ENCODE measurements at places on chromosomes 6 and 20.

GRCh38 chr6:43570876-43571441 is 4.9 kb downstream of the XPO5 start:
- no peak for DNase-seq

DNA sequence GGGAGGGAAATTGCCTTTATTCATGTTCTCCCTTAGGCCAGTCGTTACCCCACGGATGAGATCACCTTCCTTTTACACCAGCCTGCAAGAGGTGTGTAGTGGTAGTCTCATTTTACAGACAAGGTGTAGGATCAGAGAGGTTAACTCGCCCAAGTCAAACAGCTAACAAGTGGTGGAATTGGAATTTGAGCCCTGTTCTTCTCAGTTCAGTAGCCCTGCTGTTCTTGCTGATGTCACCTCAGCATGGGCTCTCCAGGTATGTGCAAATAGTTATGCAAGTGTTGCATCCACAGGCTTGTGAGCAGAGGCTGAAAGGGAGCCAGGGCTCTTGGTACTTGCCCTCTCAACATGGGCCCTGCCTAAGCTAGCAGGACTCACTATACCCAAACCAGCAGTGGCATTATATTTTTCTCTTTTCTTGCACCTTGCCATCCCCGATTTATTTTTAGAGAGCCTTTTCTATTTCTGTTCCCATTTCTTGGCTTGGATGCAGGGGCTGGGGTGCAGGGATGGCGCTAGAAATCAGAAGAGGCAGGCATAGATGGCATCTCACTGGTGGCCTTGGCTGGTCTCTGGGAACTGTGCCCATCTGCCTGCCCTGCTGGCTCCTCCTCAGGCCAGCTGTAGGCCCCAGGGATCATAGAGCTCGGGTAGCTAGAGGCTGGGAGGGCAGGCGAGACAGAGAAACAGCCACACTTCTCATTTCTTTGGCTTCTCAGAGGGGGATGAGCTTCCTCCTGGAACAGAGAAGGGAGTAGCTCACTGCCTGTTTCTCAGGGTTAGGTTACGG is 18.2 kb downstream of the PPARD start:
- no peak for DNase-seq

- DNase-seq: no peak
Observed at GRCh38 chr6:168087436-168088160, 8.6 kb upstream of the FRMD1 start.

DNA sequence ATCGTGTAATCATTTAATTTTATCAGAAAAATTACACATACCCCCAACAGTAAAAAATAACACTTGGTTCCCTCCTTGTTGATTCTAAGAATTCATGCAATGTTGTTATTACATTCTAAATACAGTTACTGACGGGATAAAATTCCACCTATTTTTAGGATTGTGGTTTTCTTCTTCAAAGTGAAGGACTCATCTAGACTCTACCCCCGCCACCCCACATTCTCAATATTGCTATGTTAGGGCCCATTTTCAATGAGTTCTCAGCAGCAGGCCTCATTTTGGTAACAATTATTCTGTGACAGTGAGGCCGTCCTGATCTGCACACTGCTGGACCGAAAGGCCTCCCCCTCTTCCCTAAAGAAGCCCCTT is 43.5 kb downstream of the PREX1 start:
- no peak for DNase-seq

DNA sequence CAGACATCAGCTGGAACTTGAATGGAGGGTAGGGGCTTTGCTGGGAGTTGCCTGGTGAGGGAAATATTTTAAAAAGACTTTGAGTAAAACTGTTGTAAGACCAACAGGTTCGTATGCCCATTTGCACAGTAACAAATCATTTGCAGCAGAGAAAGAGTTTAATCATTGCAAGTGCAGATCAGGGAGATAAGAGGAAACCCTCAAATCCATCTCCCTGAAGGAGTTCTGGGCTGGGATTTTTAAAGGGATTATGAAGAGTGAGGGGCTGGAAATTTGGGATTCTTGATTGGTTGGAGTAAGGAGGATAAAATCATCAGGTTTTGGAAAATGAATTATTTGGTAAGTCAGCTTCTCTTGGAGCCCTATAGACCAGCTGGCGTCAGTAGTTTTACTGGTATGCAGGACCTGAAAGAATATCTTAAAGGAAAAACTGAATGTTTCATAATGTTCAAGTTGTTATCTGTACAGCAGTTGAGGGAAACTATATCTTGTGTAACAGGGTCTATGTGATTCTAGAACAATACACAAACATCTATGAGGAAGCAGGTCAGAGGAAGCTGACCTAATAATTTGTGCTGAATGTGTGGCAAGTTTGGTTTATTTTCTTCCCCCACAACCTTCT is 295.5 kb downstream of the PLCB1 start:
- DNase-seq: no peak

GRCh38 chr20:4683261-4683660 is 38.4 kb upstream of the PRND start:
- DNase-seq: no peak

DNA sequence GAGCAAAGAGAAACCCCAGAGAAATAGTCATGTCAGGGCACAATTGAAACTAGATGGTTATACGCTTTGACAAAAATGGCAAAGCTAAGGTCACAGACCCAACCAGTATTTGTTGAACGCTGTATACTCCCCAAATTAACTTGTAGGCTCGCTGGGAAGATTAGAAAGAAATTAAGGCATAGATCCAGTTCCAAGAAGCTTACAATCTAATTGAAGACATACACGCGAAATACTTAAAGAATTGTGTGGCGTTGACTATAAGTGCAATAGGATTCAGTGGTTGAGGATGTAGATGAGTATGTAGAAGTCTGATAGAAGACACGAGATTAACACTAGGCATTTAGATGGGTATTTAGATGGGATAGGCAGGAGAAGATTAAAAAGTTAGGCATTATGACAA is 525 bp downstream of the FAM229B start:
- DNase-seq: no peak

GRCh38 chr6:435441-436307 is 44.1 kb downstream of the IRF4 start:
- no peak for DNase-seq

- no peak for DNase-seq
Observed at GRCh38 chr6:106527979-106528378, 101.3 kb downstream of the RTN4IP1 start.

DNA sequence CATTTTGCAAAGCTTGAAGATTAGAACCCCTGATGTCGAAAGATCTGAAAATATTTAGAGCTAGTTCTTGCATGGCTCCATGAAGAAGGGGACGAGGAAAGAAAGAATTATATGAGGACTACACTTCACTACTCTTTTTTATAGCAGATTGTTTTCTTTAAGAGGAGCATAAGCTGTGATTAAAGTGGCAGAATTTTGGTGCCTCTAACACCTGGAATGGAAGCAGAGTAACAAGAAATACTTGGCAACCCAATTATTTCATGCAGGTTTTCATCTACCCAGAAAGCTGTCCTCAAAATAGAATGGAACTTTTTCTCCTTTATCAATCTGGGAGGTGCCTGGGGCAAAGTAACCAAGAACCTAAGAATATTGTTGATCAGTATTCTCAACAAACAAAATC is 4.0 kb downstream of the METTL24 start:
- DNase-seq: no peak

GRCh38 chr20:56911946-56912345 is 282.8 kb downstream of the TFAP2C start:
- DNase-seq: no peak

- DNase-seq: no peak
Observed at GRCh38 chr6:158111987-158112386, 56.1 kb downstream of the SERAC1 start.

DNA sequence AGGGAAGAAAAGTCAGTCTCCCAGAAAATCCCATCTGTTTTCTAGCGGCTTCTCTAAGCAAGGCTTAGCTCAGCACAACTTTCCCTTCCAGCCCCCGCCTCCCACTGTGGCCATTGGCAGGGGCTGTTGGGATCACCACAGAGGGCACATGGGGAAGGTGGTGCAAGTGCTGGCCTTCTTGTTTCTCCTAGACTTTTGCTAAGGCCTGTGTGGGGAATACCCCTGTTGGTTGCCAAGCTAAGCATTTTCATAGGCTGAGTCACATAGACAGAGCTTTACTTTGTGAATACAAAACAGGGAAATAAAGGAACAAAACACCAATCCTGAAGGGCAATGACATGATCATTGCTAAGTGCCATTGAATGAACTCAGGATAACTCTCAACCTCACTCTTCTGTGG is 32.4 kb upstream of the TIAM2 start:
- no peak for DNase-seq

DNA sequence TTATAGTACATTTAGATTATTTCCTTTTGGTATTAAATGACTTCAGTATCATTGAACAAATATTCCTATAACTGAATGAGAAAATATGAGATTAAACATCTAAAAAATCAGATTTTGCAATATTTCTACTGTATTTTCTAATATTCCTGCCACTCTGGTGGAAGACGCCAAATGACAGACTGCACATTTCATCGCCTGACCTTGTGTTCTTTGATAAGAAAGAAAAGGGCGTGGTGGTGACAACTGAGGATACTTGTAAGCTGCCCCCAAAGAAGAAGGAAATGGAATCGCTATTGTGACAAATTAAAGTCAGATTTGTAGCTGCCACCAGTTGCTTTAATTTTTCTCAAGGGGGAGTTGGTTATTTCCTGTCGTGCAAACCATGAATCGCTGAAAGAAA is 131.3 kb downstream of the MTFR2 start:
- no peak for DNase-seq

DNA sequence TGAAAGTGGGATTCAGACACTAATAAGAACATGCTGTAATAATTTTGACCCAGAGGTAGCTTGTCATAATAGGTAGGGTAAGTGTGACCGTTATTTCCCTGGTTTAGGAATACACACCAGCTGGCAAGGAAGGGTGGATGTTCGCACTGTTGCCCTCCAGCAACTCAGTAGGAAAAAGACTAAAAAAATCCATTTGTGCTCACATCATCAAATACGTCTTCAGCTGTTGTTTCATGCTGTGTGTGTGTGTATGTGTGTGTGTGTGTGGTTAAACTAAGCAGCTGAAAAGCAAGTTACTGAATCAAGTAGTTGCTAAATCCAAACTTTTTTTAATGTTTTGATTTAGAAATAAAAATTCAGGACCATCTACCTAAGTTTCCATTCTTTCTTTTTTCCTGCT is 218.7 kb downstream of the TRDN start:
- no peak for DNase-seq

DNA sequence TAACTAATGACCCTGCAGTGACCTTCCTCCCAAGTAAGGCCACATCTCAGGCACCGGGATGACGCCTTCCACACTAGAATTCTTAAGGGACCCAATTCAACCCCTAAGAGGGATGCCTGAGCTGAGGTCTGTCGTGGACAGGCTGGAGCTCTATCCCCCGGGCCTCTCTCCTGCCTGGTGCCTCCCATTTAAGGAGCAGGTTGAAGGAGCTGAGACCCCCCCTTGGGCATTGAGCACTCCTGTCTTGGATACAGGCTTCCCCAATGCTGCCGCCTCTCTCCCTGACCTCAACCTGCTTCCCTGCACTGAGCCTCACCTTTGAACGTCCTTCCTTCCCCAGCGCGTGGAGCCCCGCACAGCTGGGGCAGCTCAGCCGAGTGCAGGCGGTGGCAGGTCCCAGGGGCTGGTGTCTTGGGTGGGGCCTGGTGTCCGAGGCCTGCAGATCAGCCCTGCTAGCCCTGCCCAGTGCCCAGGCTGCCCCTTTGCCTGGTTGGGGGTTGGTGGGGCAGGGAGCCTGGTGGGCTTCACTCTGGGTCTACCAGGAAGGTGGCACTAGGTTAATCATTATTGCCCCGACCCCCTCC is 19.9 kb upstream of the BHLHE23 start:
- no peak for DNase-seq

DNA sequence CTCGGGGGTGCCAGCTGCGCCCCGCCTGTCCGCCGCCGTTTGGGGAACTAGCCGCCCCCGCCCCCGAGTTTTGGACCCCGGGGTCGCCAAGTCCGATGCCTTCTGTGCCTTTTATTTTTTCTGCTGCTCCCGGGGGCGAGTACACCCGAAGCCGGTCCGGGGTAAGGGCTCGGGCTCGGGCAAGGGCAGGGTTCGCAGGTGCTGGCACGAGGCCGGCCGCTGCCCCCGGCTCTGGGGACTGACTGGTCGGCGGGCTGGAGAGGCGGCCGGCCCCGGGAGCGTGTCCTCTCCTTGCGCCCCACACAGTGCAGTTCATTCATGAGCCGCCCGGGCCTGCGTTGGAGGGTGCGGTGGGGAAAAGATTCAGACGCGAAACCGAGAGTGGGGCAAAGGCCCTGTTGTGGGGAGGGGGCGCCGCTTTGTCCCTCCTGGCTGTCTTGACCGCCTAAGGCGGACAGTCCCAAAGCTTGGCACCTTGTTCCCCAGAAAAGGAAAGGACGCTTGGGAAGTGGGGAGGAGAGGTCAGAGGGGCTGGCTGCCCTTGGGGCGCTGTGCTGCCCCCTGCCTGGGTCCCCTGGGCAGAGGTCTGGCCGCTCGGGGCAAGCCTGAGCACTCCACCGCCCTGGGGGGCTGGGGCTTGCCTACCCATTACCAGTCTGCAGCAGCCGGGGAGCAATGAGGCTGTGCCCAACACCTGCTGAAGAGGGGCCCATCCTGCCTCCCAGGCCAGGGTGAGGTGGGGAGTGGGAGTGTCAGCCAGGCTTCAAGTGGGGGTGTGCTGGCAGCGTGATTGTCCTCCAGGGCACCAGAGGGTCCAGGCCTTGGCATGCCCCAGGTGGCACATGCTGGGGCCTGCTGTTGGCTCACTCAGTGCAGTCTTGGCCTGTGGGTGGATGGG is 915 bp downstream of the TMEM63B start:
- DNase-seq: peak; percentile 12

GRCh38 chr20:48826069-48826468 is 1.7 kb downstream of the PREX1 start:
- no peak for DNase-seq

- DNase-seq: no peak
Observed at GRCh38 chr20:41370176-41370575, 3.6 kb upstream of the EMILIN3 start.

DNA sequence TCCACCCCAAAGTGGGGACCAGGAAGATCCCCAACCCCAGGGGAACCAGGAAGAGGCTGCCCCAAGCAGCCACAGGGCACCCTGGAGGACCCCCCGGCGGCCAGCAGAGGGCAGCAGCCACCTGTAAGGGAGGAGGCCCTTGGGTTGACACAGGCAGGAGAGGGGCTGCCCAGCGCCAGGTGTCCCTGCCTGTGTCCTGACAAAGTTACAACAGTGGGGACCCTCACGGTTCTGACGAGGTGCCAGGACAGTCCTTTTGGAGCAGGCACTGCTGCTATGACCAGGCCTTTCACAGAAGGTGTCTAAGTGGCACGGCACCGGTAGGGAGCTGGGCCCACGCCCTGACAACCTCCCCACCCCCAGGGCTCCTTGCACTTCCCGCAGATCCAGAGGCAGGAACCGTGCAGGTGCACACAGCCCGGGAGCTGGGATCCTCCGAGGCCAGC is 176.7 kb downstream of the BMP7 start:
- peak; percentile 57 for DNase-seq

GRCh38 chr20:53336892-53337291 is 256.7 kb downstream of the ZNF217 start:
- DNase-seq: no peak

- DNase-seq: no peak
Observed at GRCh38 chr6:155062866-155063341, 67.8 kb downstream of the TIAM2 start.

DNA sequence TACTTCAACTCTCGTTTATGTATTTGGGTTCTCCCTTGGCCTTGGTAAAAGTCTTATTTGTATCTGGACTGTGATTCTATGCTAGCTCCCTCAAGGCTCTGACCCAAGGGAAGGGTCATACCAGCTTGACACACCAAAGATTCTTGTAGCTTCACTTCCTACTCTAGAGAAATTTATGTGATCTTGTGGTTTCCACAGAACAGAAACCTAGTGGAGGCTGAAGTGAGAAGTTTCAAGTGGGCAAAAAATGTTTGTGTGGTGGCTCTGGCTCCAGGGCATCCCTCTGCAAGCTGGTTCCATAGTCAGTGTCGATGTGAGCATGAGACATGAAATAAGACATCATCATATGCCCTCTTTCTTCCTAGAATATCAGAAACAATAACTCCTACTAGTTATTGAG is 48.1 kb upstream of the TNFRSF21 start:
- DNase-seq: no peak
